Stimulated activated CD8-positive, alpha-beta memory T cell treated with anti-CD3 and anti-CD28 coated beads, Interleukin-7, amount 100 ng/mL, for 24 hours (primary cell): ENCODE measurements at places on chromosomes 4 and X.

DNA sequence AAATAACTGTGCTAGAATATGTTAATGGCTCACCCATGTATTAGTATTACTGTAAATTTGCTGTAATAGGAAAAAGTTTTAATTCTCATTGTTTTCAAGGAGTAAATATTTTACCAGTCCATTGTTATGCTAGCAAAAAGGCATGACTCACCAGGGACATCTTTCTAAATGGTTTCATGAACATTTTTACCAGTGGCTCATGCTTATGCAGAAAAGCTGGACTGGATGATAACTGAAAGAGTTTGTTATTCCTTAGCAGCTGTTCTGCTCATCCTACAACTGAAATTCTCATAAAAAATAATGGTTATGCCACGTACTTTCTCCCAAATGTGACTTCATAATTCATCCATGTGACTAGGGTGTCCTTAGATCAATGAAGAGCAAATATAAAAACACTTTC lies 111.9 kb upstream of the PCDH18 start:
- no peak for DNase-seq

DNA sequence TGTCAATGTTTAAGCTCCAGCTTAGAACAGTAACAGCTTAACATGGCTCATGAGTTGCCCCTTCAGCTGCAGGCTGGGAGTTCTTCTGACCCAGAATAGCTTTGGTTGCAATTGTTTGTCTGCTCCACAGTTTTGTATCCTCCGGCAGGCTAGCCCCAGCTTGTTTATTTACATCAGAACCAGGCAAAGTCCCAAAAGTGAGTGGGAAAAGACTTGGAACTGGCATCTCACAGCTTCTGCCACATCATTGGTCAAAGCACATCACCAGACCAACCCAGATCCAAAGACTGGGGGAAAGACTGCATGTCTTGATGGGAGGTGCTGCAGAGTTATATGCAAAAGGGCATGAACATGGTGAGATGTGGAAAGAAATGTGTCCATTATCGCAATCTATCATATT lies 231.2 kb upstream of the CPEB2 start:
- no peak for DNase-seq

DNA sequence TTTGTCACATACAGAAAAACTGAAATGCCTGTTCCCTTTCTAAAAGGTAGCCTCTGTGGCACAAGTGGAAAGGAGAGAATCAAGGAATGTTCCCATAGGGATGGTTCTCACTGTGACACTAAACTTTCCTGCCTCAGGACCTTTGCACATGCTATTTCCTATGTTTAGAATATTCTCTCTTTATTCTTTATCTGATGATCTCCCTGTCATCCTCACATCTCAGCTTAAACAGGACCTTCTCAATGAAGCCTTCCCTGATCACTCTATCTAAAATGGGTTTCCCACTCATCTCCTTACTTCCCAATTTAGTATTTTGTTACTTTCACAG lies 32.3 kb downstream of the HOPX start:
- DNase-seq = no peak

DNA sequence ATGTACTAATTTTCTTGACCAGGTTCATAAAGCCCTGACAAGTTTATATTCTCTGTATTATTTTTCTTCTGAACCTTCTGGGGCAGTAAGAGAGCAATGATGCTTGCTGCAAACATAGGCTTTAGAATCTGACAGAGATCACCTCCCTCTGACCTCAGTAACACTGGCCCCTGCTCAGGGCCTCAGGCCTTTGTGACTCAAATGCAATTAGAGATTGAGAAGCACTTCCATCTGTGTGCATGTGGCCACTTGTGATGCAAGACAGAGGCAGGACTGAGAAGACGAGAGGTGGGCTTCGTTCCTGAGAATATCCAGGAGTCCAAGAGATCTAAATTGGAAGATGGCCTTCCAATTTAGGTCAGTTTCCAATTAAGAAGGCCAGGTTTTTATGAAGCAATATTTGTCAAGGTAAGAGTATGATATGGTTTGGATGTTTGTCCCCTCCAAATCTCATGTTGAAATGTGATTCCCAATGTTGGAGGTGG lies 82.8 kb upstream of the VEGFC start:
- no peak for DNase-seq

GRCh38 chr4:168562041-168562571 lies 65.3 kb downstream of the PALLD start:
- no peak for DNase-seq

DNA sequence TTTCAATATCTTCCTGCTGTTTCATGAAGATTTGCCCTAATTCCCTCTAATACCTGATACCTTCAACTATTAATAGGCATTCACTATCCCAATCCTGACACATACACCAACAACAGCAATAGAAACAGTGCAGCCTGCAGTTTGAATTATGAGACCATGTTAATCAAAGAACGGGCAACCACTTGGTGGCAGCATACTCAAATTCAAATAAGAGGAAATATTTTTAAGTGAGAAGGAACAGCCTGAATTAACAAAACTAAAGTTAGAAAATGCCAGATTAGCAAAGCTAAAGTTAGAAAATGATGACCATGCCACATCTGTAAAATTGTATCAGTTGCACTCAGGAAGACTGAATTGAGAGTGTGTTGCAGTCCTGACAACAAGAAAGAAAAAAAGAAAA lies 204.9 kb downstream of the SMARCA1 start:
- DNase-seq = no peak

DNA sequence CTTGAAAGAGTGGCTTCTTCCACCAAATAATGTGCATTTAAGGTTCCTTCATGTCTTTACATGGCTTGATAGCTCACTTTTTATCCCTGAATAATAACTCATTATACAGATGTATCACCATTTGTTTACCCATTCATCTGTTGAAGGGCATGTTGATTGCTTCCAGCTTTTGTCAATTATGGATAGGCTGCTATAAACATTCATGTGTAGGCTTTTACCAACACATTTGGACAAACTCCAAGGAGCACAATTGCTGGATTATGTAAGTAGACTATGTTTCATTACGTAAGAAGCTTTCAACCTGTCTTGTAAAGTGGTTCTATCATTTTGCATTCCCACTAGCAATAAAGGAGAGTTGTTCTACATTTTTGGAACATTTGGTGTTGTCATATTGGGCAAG lies 2637.0 kb downstream of the PCDH7 start:
- DNase-seq = no peak

DNA sequence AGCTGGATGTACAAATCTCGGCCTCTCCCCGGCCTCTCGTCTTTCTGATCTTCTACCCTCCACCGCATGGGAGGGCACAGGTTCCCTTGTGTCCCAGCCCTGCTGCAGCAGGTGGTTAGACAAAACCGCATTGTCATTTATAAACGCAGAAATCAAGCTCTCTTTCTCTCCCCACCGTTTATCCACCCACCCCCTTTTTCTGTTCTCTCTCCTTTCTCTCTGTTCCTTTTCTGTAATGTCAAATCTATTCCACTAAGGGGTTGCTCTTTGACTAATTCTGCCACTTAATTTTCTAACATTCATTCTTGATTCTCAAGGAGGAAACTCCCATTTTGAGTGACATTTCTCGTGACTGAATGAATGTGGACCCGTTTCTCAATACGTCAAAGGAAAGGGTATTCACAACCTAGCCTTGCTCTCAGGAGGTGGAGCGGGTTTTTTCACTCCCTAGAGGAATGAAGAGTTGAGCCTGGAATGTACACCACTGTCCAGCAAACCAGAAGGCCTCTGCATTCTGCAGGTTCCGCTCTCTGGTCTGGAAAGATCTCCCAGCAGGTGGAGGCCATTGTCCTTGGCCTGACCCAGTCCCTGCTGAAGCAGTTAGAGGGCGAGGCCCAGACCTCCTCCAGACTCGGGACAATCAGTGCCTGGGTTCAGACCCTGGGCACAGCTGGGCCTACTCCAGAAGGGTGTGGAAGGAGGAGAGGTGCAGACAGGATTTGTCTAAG lies 70.9 kb upstream of the ENPP6 start:
- DNase-seq = no peak

GRCh38 chrX:56130031-56130430 lies 102.1 kb upstream of the KLF8 start:
- no peak for DNase-seq

- no peak for DNase-seq
Observed at GRCh38 chr4:130233377-130234047, 1137.6 kb downstream of the C4orf33 start.

- DNase-seq = no peak
Observed at GRCh38 chr4:164501074-164501473, 252.9 kb upstream of the SMIM31 start.

- DNase-seq = no peak
Observed at GRCh38 chr4:140005699-140006098, 148.3 kb downstream of the MAML3 start.

GRCh38 chr4:157358439-157358838 lies 137.9 kb downstream of the GRIA2 start:
- DNase-seq = no peak

GRCh38 chr4:7395645-7396044 lies 39.1 kb downstream of the PSAPL1 start:
- DNase-seq = no peak

DNA sequence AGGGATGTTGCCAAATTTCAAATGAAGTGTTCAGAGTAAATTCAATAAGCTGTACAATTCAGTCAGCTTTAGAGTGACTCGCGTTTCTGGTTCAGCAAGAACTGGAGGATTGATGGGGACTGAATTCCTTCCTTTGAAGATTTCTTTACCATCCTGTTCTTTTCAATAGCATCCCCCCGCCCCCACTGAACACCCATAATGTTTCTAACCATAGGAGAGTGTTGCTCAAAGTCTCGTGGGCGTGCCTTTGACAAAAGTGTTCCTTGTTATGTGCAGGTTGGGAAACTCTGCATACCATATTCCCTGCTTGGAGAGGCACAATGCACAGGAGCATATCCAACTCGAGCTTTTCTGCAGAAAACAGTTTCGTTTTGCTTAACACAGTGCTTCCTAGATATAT lies 323.5 kb upstream of the CASK start:
- no peak for DNase-seq

DNA sequence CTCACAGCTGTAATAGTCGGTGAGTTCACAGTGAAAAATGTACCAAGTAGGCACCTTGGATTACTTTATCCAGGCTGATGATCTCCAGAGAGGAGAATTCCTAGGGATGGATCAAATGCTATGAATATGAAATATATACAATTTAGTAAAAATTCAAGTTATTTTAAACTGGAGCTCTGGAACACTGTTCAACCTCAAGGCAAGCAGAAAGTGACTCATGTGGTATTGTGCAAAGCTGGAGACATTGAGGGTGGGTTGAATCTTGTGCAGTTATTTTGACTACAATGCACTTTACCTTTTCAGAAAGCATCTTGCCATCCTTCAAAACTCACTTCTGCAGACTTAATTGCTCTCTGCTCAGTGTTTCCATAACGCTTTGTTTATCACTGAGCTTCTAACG lies 43.4 kb downstream of the OSTC start:
- DNase-seq = no peak

DNA sequence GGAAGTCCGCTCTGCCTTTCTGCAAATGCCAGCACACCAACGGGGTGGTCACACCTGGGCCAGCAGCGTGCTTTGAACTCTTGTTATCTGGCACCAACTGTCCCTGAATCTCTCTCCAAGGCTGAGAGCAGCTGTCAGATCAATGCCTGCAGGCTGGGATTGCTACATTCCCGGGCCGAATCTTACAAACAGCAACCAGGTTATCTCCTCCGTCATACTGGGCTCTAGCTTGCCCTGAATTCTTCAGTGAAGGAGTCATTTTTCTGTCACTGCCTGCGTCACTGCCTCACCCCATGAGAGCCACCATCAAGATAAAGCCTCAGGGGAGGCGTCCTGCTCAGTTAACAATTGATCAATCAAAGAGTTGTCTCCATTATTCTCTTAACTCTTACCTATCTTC lies 329.4 kb upstream of the PPARGC1A start:
- no peak for DNase-seq

DNA sequence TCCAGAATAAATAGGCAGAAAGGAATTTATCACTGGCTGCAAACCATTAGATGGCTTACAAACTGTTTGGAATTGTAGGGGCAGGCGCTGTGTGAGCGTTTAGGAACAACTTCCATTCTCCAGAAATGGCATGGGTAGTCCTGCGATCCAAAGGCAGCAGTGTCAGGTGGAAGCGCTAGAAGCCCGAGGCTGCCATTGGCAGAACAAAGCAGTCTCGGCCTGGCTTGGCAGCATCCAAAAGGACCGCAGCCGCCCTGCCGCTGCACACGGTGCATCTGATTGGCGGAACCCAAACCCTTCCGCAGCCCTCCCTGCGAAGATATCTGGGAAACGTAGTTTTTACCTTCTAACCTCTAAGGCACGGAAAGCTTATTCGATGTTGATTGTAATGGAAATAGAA lies 23.6 kb upstream of the YTHDC1 start:
- DNase-seq = peak; percentile 21

- DNase-seq = no peak
Observed at GRCh38 chrX:48649102-48649501, 34.5 kb upstream of the WAS start.

DNA sequence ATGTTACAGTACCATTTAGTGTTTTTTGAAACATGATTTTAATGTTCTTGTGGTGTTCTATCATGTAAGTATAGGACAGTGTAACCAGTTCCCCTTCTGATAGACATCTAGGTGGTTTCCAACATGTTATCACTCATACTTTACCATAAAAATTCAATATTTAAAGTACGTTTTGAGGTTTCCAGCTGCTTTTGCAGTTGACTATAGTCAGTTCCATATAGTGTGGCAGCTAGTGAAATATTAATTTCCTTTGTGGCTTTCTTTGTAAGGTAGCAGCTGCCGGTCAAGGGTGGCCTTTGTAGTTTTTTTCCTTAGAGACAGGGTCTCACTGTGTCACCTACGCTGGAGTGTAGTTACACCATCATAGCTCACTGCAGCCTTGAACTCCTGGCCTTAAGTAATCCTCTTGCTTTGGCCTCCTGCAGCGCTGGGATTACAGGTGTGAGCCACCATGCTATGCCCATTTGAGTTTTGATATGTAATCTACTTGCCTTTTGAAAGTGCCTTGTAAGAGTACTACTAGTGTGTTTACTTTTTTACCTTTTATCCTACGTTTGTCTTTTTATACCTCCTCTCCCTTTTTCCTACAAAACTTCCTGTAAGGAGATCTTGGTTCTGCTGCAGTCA lies 63.0 kb downstream of the ARHGAP10 start:
- no peak for DNase-seq

- no peak for DNase-seq
Observed at GRCh38 chr4:68249434-68249833, 3.9 kb upstream of the TMPRSS11B start.

GRCh38 chr4:122456231-122457116 lies at the start of gene IL2:
IL2 (minus strand) TSS chr4:122456725; CDS start chr4:122456440, 285 bp downstream.
- DNase-seq = no peak

GRCh38 chr4:183422962-183423631 lies 21.3 kb upstream of the CDKN2AIP start:
- no peak for DNase-seq
